ENCODE measurements at places on chromosomes 6 and 20.

- no peak for DNase-seq
Measured at GRCh38 chr6:111922454-111923297, 49.4 kb upstream of the FYN start.

DNA sequence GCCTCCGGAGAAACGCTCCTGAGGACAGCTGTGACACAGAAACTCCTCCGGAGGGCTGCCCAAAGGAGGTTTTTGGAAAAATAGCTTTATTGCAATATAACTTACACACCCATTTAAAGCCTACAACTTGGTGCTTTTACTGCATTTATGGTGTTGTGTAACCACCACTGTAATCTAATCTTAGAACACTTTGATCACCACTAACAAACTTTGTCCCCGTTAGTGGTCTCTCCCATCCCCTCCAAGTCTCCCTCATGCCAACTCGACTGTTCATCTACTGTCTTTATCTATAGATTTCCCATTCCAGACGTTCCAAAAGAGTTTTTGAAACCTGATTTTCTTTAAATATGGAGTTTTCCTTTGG, 62.8 kb downstream of the SYNJ2 start:
- no peak for DNase-seq

DNA sequence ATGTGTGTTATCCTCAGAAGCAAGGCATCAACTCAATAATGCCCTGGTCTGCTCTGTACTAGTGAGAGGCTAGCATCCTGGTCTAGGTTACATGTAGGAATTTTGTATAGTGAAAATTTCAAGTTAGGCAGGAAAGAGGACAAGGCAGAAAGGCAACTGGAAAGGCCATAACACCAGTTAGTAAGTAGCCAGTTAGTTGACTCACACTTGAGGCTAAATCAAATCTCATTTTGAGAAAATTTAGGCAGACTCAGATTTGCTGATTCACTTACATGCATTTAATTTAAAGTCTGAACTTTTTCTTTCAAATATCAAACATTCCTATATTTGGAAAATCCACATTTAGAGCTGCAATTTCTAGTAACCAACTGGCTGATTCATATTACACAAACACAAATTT, 184.5 kb upstream of the TCF21 start:
- no peak for DNase-seq

- no peak for DNase-seq
Measured at GRCh38 chr6:34095741-34096140, 50.1 kb downstream of the GRM4 start.

DNA sequence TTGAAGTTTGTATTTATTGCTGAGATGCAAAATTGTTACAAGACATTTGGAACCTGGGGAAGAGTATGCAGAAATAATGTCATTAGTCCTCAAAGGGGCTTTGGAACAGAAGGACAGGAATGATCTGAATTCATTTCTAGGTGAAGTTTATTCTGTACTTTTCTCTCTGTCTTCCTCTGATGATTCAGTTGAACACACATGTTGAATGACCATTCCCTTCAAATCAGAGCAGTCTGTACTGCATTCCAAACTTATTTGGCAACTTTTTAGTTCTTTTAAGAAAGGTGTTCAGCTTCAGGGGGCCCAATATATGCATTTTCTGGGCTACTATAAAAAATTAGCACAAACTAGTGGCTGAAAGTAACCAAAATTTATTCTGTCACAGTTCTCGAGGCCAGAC, 213.9 kb upstream of the LAMP5 start:
- DNase-seq: no peak

GRCh38 chr6:41470029-41470330, 76.2 kb upstream of the FOXP4 start:
- DNase-seq: no peak

- DNase-seq: no peak
Measured at GRCh38 chr6:88840796-88841539, 122.5 kb downstream of the RNGTT start.

- no peak for DNase-seq
Measured at GRCh38 chr6:82085701-82086100, 161.8 kb downstream of the IBTK start.

DNA sequence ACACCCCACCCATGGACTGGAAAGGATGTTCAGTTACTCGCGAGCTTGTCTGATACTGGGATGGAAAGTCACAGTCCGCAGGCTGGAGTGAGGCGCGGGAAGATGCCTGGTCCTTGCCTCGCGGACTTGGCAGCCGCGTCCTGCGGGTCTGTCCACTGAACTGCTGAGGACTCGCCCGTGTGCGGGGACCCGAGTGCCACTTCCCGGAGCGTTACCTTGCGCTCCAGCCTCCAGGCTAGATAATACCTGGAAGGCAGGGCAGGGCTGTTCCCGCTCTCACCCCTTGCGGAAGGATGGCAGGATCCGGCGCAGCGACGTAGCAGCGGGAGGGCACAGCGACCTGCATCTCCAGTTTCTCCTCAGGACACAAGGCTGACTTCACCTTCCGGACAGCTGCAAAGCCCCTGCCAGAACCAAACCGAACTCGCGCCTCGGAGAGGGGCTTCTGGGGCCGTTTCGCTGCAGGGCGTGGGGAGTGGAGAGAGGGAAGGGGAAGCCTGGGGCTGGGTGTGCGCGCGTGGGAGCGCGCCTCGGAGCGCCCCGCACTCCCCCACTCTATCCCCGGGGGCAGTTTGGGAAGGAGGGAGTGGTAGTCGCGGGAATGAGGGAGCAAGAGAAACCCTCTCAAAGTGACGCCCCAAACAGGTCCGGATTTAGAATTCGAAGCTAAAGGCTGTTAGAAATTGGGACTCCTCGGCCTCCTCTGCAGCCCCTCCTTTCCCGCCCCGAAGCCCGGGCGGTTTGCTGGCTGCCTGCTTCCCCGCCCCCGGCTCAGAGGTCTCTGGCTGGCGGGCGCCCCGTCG, at the start of gene KCNQ5:
Gene KCNQ5 (plus strand): TSS at position 774 of the 803 bp plus-strand sequence.
- DNase-seq: no peak

GRCh38 chr6:36936824-36937223, 17.7 kb upstream of the PI16 start:
- DNase-seq: no peak

- peak; percentile 21 for DNase-seq
Measured at GRCh38 chr6:28922821-28923317, 916 bp downstream of the TRIM27 start.

DNA sequence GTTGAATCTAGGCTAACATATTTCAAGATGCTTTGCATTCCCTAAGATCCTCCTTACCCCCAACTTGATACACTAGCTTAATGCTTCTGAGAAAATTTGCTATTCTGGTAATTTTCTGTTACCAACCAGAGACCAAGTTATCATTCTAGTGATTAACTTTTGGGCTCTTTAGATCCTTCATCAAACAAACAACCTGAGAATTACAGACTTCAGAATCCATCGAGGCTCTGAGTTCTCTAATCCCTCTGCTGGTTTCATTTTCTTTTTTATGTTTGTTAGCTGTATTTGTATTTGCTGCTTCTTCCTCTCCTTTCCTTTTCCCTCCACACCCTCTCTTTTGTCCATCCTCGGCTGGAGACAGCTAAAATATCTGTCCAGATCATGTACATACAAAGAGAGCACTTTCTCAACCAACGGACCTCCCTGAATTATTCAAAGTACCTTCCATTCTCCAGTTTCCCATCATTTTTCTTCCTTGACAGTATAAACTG, 98.7 kb upstream of the RIPOR2 start:
- no peak for DNase-seq

- DNase-seq: no peak
Measured at GRCh38 chr20:63102721-63103375, 96.1 kb upstream of the BHLHE23 start.

GRCh38 chr6:128098000-128098581, 197.2 kb upstream of the THEMIS start:
- no peak for DNase-seq

GRCh38 chr20:55596431-55596830, 408.9 kb downstream of the CBLN4 start:
- DNase-seq: no peak

- no peak for DNase-seq
Measured at GRCh38 chr20:36010076-36010475, 41.7 kb downstream of the CNBD2 start.

- peak; percentile 16 for DNase-seq
Measured at GRCh38 chr6:89385156-89385667, 26.9 kb downstream of the RRAGD start.

DNA sequence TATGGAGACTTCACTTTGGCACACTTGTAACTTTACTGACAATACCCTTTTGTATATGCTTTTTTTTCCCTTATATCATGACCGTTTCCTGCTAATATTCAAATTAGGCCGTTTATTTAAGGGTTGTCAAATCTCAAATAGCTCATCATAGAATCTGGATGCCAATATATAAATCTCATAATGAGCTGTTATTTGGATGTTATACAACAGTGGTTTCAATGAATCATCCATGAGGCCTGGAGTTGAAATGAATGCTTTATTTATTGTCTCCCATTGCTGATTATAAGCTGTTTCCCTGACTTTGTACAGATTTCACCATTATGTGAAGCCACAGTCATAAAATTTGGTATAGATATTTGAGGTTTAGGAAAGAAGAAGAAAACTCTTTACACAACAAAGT, 256.1 kb downstream of the PLCB1 start:
- no peak for DNase-seq

GRCh38 chr6:101935732-101936131, 542.2 kb downstream of the GRIK2 start:
- DNase-seq: no peak

DNA sequence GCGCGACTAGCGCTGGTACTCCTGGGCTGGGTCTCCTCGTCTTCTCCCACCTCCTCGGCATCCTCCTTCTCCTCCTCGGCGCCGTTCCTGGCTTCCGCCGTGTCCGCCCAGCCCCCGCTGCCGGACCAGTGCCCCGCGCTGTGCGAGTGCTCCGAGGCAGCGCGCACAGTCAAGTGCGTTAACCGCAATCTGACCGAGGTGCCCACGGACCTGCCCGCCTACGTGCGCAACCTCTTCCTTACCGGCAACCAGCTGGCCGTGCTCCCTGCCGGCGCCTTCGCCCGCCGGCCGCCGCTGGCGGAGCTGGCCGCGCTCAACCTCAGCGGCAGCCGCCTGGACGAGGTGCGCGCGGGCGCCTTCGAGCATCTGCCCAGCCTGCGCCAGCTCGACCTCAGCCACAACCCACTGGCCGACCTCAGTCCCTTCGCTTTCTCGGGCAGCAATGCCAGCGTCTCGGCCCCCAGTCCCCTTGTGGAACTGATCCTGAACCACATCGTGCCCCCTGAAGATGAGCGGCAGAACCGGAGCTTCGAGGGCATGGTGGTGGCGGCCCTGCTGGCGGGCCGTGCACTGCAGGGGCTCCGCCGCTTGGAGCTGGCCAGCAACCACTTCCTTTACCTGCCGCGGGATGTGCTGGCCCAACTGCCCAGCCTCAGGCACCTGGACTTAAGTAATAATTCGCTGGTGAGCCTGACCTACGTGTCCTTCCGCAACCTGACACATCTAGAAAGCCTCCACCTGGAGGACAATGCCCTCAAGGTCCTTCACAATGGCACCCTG, 1.6 kb downstream of the TPBG start:
- no peak for DNase-seq

DNA sequence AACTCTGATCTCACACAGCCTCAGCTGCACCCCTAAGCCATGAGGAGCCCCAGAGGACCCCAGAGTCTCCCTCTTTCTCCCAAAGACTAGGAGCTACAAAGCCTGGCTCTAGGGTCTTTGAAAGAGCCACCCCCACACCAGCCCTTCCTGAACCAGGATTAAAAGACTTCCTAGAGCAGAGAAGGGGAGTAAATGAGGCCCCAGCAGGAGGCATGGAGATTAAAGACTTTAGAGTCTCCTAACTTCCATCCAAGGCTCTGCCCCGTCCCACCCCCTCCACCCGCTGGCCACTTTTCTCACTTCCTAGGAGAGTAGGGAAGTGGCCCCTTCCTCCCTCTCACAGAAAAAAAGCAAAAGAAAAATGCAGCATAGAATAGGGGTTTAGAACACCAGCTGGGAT, 1.7 kb downstream of the PREX1 start:
- DNase-seq: no peak

GRCh38 chr6:87155842-87156815, 764 bp downstream of the ZNF292 start:
- DNase-seq: peak; percentile 35

DNA sequence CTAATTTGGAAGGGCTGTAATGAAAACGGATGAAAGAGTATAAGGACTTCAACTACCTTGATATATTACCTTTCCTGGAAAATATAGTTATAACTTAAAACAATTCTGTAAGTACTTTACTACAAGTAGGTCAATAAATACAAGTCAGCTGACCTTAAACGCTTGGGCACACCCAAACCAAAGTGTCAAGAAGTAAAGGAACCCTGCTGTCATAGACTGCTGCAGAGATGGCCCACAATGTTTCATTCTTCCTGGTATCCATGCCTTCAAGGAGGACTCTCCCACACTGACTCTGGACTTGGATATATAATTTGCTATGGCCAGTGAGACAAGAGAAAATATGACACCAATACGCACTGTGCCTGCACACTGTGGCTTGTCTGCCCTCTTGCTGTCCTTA, 132.0 kb downstream of the LAMP5 start:
- DNase-seq: no peak

GRCh38 chr6:99378636-99379035, 15.4 kb downstream of the COQ3 start:
- DNase-seq: no peak

GRCh38 chr6:158293122-158293521, 19.1 kb upstream of the TULP4 start:
- DNase-seq: no peak

- no peak for DNase-seq
Measured at GRCh38 chr6:142631517-142632385, 313.2 kb downstream of the HIVEP2 start.

- DNase-seq: no peak
Measured at GRCh38 chr20:62949153-62949821, 3.2 kb upstream of the SLC17A9 start.

DNA sequence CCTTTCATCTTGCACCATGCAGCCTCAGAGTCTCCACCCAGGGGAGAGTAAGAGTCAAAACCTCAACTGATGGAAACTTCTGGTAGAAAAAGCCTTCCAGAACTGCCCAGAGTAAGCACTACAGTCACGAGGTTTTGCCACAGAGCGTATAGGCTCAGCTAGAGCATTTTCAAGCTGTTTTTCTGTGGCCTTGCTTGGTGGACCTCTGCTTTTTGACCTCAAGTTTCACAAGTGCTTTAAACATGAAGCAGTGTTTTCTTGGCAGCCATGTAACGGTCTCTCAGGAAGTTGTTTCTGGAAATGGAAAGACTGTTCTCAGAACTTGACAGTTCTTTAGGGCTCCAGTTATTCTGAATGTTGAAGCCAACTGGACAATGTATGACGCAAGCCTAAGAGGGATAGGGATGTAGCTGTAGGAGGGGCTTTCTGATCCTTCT, 146.5 kb downstream of the ZDHHC14 start:
- no peak for DNase-seq
